ENCODE measurements at places on chromosomes 7 and 10. TPM values are rescaled to one million over a fixed set of nuclear protein-coding genes. Genes with fewer than 3 reads are reported as not detected.

DNA sequence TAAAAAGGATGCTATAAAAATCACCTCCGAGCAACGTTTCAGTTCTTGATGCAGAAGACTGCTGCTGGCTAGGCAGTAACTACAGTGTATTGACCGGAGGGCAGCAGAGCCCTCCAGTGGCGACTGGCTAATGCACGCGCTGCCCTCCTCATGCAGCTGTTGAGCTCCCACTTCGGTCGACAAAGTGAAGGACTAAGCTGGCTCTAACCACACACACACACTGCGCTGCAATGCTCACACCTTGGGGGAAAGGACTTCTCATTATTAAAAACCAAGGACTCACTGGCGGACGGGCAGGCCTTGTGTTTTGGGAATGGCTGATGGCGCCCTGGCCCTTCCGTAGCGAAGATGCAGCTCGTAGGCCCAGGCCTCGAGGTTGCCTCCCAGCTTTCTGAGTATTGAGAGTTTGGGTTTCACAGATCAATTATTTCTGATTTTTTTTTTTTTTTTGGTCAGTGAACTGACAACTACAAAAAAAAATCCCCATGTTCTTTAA, 120.9 kb upstream of the DIP2C start:
- DNase-seq = peak; percentile 54

- DNase-seq = peak; percentile 67
These were observed 2.8 kb downstream of the TET1 start for GRCh38 chr10:68562661-68563570.

DNA sequence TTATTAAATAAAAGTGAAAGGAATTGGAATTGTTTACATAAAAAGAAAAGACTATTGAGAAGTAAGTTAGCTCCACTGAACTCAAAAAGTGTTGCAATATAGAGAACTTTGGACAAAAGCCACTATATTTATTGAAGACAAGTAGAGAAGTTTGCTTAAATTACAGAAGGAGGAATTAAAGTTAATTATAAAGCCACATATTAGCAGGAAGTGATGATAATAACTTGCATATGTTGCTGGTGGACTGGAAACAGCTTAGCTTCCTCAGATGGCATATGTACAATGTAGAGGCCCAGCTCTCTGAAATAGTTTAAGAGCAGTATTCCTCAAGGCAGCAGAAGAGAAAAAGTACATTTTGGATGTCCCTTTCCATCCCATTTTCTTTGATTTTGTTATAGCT, 400.7 kb downstream of the GATA3 start:
- no peak for DNase-seq

- DNase-seq = no peak
These were observed 23.2 kb downstream of the ELMO1 start for GRCh38 chr7:37425498-37425897.

DNA sequence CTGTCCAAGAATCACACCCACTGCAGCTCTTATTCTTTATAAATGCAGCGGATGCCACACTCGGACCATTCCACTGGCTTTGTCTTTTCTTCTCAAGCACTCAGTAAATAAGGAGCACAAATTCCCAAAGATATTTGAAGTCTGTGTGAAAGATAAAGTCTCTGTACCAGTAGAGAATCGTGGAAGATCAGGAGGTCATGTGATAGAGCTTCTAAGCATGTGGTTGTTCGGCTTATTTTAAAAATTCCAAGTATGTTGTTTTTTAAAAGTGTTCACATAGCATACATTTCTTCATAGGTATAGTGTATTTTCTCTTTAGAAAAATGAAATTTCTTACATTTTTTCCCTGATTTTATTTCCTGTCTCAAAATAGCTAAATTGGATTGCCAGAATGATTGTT, 75.8 kb downstream of the NOC3L start:
- DNase-seq = no peak

The VPS37D gene
- polyA plus RNA-seq = 0.63 TPM

DNA sequence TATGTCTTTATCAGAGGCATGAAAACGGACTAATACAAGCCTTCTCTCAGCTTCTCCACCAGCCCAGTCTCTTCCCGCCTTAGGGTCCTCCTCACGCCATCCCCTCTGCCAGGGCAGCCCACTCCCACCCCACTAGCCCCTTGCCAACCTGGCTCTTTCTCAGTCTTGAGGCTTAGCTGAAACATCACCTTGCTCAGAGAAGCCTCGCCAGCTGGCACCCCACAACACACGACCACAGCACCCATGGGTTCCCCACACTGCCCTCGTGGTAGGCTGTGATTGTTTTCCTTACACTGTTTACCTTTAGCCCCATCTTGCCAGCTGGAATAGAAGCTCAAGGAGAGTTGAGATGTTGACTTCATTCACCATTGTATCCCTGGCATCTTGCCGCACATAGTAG, 44.4 kb downstream of the GPAM start:
- no peak for DNase-seq

The DNAJC30 gene
- 7.7 TPM for polyA plus RNA-seq

- no peak for DNase-seq
These were observed 117.0 kb upstream of the AHR start for GRCh38 chr7:17181482-17181881.

DNA sequence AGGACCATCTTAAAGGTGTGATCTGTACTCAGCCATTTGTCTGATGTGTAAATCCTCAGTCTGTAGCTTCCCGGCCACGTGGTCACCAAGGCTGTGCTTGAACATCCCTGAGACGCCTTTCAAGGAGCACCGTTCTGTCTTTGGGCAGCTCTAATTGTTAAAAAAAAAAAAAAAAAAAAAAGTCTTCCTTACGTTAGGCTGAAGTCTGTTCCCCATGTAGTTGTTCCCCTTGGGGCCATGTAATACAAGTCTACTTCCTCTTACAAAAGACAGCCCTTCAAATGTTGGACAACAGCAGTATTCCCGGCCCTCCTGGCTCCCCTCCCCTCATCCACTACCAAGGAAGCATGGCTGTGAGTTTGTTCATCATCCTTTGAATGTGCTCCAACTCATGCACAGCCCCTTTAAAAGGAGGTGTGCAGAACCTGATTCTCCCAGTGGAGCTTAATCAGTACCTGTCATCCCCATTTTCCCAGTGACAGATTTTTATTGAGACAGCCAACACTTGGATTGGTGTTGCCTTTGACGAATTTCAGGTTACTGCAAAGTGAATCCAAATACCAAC, 392.2 kb upstream of the GALNT17 start:
- DNase-seq = no peak

- no peak for DNase-seq
These were observed 4.3 kb upstream of the LOXL4 start for GRCh38 chr10:98272245-98272644.

DNA sequence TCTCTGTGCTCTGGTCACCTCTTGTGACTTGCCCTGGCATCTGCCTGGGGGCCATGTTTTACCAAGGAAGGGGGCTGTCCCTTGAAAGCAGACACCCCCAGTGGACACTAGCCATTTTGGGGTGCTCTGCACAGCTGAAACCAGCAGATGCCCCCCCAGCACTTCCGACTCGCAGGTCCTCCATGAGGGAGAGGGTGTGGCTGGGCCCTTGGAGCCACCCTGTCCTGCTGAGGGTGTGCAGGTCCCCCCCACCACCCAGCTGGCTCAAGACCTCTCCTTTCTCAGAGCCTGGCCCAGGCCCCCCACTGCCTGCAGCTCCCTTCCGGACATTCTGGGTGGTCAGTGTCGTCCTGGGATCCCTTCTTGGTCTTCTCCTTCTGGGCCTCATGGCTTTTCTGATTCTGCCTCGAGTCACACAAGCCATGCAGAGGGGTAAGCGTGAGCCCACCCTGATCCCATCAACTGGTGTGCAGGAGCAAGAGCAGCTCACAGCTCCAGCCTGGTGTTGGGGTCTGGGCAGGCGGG, 12.3 kb downstream of the SCART1 start:
- no peak for DNase-seq

DNA sequence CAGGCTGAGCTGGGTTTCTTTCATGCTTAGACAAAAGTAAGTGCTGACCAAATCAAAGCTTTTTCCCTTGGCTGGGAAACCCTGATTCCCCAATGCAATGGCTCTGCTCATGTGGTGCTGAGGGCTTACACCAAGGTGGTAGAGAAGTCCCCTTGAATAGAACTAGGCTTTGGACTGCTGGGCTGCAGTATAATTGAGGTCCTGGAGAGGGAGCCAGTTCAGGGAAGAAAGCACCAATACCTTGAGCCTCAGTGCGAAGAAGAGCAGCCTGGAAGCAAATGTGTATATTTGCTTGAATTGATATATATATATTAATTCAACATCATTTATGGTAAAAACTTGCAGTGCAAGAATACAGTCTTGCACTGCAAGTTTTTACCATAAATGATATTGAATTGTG, 391.1 kb downstream of the RPS24 start:
- no peak for DNase-seq

DNA sequence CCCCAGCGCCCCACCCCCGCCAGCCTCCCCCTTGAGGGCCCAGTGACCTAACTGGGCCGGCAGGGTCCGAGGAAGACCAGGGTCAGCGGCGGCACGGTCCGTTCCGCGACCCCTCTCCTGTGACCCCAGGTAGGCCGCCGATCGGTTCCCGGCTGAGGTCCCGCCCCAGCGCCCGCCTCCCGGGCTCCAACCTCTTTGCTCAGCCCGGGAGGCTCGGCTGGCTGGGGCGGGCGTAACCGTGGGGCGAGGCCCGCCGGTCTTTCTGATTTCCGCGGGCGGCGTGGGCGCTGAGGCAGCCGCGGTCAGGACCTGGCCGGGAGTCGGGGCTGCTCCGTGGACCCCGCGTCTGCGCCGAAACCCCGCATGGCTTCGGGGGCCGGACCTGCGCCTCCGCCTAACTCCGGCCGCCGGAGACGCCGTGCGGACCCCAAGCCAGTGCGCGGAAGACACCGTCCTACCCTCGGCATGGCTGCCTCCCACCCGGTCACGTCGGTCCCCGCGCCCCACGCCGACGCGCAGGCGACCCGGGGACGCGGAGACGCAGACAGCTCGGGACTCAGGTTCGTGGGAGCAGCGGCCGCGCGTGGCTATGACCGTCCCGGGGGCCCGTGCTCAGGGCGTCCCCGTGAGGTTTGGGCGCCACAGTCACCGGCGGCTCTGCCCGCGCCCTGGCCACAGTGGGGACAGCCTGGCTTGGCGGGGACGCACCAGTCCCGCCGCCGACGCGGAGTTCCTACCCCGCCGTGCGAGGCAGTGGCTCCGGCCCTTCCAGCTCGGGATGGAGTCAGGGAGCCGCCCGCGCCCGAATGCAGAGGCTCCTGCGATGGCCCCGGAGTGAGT, 1.0 kb upstream of the VENTX start:
- no peak for DNase-seq

DNA sequence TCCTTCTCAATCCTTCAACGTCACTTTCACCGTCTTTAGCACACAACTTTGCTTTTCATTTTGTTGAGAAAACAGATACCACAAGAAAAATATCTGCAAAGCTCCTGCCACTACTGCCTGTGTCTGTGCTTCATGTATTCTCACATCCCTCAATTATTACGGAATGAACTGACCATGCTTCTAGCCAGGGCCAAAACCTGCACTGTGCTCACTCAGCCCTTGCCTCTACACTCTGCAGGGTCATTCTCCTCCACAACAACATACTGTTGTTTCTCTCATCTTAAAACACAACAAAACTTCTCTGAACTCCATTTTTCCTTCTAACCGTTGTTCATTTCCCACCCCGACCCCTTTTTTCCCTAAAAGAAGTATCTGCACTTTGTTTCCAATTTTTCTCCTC, 29.5 kb downstream of the BMPR1A start:
- no peak for DNase-seq

The RADIL gene
- polyA plus RNA-seq = 0.85 TPM

Data from fibroblast of lung (primary cell).